Activated CD8-positive, alpha-beta T cell treated with anti-CD3 and anti-CD28 coated beads for 36 hours (primary cell): ENCODE measurements at places on chromosomes 4 and X.

DNA sequence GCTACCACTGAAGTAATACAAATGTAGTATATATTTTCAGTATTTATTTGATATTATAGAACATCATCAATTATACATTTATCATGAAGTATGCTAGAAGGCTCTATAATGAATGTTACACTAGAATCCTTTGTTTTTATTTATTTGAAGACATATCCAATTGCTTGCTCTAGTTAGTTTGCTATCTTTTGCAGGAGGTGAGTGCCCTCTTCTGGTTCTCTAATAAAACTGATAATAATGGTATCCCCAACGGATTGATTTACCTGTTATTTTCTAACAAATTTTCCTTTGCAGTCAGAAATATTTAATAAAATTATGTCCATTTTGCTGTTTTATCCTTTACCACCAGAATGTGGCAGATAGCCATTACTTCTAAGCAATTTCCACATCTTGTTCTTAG, 274.3 kb upstream of the TACR3 start:
- no peak overlapping the region for H3K27ac ChIP-seq
- H3K4me3 ChIP-seq = no peak overlapping the region
- no peaks in the 10 kb centered on the region for H3K27me3 ChIP-seq
- no peak for DNase-seq
- H3K4me1 ChIP-seq = no peaks in the 10 kb centered on the region

DNA sequence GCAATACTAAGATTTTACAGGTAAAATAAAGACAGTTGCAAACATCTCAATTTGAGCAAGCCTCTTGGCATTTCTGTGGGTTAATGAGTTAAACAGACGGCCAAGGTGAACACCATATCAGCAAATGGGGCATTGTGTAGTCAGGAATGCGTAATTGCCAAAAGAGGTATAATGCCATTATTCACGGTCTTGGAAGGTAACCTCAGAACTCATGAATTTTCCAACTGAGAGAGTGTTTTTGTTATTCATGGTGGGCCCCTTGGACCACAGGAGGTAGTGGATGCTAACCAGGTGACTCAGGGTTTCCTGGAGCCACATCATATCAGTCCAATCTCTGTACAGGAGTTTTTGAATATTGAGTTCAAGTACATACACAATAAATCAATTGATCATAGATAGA, 368.0 kb upstream of the TECRL start:
- no peak overlapping the region for H3K4me3 ChIP-seq
- DNase-seq = no peak
- H3K27ac ChIP-seq = no peak overlapping the region
- H3K4me1 ChIP-seq = no peaks in the 10 kb centered on the region
- H3K27me3 ChIP-seq = no peaks in the 10 kb centered on the region
- no peaks in the 10 kb centered on the region for H3K36me3 ChIP-seq

DNA sequence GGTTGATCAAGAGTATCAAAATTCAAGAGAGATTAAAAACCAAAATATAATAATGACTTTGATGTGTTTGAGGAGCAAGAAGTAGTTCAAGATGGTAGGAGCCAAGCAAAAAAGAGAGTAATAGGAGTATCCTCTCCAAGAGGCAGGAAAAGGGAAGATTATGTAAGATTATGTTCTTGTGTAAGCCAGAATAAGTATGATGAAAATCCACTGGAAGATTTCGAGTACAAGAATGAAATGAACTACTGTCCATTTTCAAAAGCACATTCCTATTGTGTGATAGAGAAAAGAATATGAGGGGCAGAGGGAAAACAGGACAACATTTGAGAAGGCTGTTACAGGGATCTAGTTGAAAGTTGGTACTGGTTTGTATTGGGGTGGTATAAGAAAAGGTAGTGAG, 659.6 kb upstream of the INTU start:
- H3K27me3 ChIP-seq = no peaks in the 10 kb centered on the region
- H3K4me1 ChIP-seq = no peaks in the 10 kb centered on the region
- no peak overlapping the region for H3K27ac ChIP-seq
- no peak overlapping the region for H3K4me3 ChIP-seq
- no peaks in the 10 kb centered on the region for H3K36me3 ChIP-seq

GRCh38 chr4:1813915-1814314, 20.8 kb downstream of the FGFR3 start:
- no peaks in the 10 kb centered on the region for H3K27me3 ChIP-seq
- H3K27ac ChIP-seq = no peak overlapping the region
- peaks cover 4% of the 10 kb centered on the region for H3K36me3 ChIP-seq
- H3K4me3 ChIP-seq = no peak overlapping the region
- no peaks in the 10 kb centered on the region for H3K4me1 ChIP-seq

DNA sequence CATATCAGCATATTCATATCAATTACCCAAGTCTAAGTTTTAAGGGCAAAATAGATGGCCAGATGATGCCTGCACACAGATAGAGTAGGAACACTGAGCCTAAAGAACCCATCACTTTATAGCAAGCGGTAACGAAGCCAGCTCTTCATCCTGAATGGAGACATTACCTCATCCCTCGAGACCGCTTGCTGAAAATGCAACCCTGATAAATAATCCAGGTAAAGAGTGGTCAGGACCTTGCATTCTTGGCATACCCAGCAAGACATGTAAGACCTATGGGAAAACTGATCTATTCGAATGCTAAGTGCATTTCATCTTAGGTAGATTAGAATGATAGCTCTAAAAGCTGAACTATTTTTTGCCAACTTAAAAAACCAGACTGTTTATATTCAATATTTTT, 25.3 kb downstream of the DCHS2 start:
- no peak for DNase-seq
- no peaks in the 10 kb centered on the region for H3K36me3 ChIP-seq
- H3K27me3 ChIP-seq = peaks cover 12% of the 10 kb centered on the region
- no peak overlapping the region for H3K4me3 ChIP-seq
- no peak overlapping the region for H3K27ac ChIP-seq
- H3K4me1 ChIP-seq = no peaks in the 10 kb centered on the region

DNA sequence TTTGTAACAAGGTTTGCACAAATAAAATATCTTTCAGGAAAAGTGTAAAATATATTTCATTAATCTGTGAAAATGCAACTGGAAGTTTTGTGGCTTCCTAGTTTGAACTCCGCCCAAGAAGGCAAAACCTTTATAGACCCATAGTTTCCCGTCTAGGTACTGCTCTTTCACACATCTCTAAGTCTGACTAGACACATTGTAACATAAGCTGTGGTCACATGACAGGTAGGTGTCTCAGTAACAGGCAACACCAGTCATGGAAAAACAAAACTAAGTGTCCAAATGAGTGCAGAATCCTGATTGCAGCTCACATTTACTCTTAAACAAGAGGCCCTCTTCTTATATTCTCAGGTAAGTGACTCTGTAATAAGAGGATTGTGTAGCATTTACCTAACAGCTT, 55.6 kb downstream of the SNCA start:
- H3K36me3 ChIP-seq = no peaks in the 10 kb centered on the region
- H3K27ac ChIP-seq = no peak overlapping the region
- no peak for DNase-seq
- no peak overlapping the region for H3K4me3 ChIP-seq
- H3K4me1 ChIP-seq = no peaks in the 10 kb centered on the region

GRCh38 chr4:103008875-103009729, 10.4 kb downstream of the SLC9B1 start:
- no peaks in the 10 kb centered on the region for H3K36me3 ChIP-seq
- no peaks in the 10 kb centered on the region for H3K27me3 ChIP-seq
- no peak overlapping the region for H3K27ac ChIP-seq
- H3K4me3 ChIP-seq = no peak overlapping the region

DNA sequence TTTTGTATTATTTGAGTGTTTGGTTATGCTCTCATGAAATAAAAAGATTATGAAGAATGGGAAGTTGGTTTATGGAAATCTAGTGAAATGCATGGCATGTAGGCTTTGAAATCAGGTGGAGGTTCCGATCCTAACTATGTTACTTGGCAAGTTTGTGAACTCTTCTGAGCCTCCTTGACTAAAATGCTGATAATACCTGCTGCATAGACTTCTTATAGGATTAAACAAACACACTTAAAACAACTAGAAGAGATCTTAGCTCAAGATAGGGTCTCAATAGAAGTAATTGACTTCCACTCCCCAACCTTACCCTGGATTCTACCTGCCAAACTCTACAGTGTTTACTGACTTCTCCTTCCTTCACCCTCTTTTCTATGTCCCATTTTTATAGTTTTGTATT, 22.2 kb upstream of the TLR2 start:
- H3K4me1 ChIP-seq = no peaks in the 10 kb centered on the region
- no peaks in the 10 kb centered on the region for H3K27me3 ChIP-seq

GRCh38 chr4:55993994-55994663, 45.4 kb downstream of the CEP135 start:
- H3K36me3 ChIP-seq = peaks cover 44% of the 10 kb centered on the region
- DNase-seq = peak; percentile 15

- no peak overlapping the region for H3K27ac ChIP-seq
- peaks cover 19% of the 10 kb centered on the region for H3K27me3 ChIP-seq
- DNase-seq = no peak
- H3K36me3 ChIP-seq = no peaks in the 10 kb centered on the region
Observed at GRCh38 chr4:1763550-1764080, 29.5 kb upstream of the FGFR3 start.

GRCh38 chr4:174418640-174419212, 103.6 kb downstream of the HPGD start:
- peaks cover 24% of the 10 kb centered on the region for H3K4me1 ChIP-seq
- no peak overlapping the region for H3K27ac ChIP-seq
- DNase-seq = no peak
- no peak overlapping the region for H3K4me3 ChIP-seq

- no peaks in the 10 kb centered on the region for H3K36me3 ChIP-seq
- peaks cover 7% of the 10 kb centered on the region for H3K4me1 ChIP-seq
- no peak for DNase-seq
- no peaks in the 10 kb centered on the region for H3K27me3 ChIP-seq
- peak overlapping the region; percentile 42 for H3K27ac ChIP-seq
Observed at GRCh38 chrX:53280331-53281320, 758 bp downstream of the IQSEC2 start.

- H3K4me1 ChIP-seq = no peaks in the 10 kb centered on the region
- no peak for DNase-seq
- no peaks in the 10 kb centered on the region for H3K36me3 ChIP-seq
- no peak overlapping the region for H3K4me3 ChIP-seq
- H3K27ac ChIP-seq = no peak overlapping the region
- peaks cover 10% of the 10 kb centered on the region for H3K27me3 ChIP-seq
Observed at GRCh38 chr4:183240581-183241321, 79.3 kb downstream of the CLDN22 start.

GRCh38 chr4:169207436-169208089, 63.2 kb downstream of the SH3RF1 start:
- H3K4me3 ChIP-seq = no peak overlapping the region
- no peak for DNase-seq

DNA sequence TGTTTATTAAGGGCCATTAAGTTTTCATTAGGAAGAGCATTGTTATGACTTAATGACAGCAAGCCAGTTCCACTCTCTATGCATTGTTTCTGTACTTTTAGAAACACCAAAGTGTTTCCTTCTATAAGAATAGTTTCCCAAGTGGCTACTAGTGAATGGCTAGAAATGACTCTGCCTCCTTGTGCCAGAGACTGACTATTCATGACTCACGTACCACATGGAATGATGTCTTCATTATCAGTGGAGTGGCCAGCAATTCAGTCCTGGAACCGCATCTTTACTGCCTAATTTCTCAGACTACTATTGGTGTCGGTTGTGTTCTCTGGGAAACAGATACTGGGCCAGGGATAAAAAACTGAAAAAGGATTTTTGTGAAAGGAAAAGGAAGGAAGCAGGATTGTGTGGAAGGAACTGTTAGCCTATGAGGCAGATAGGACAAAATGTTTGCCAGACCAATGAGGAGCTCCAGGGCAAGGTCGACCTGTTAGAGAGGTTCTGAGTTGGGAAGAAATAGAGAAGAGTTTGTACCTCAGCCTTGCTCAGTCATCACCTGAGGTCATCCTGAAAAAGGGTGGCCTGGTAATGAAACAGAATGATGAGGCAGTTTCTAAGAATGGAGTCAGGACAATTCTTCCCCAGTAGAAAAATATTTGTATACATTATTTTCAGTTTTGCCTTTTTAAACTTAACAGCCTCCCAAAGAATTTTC, 218.6 kb downstream of the SPCS3 start:
- no peaks in the 10 kb centered on the region for H3K36me3 ChIP-seq
- no peak for DNase-seq
- no peaks in the 10 kb centered on the region for H3K4me1 ChIP-seq

GRCh38 chr4:32778938-32779337, 2058.8 kb downstream of the PCDH7 start:
- no peaks in the 10 kb centered on the region for H3K36me3 ChIP-seq
- DNase-seq = no peak
- no peak overlapping the region for H3K27ac ChIP-seq
- H3K4me1 ChIP-seq = no peaks in the 10 kb centered on the region
- H3K4me3 ChIP-seq = no peak overlapping the region

- no peak overlapping the region for H3K27ac ChIP-seq
- no peaks in the 10 kb centered on the region for H3K4me1 ChIP-seq
- no peaks in the 10 kb centered on the region for H3K36me3 ChIP-seq
Observed at GRCh38 chrX:52380993-52381392, 12.2 kb downstream of the XAGE2 start.

GRCh38 chr4:55512922-55513571, 33.7 kb downstream of the CLOCK start:
- no peaks in the 10 kb centered on the region for H3K27me3 ChIP-seq
- no peak overlapping the region for H3K27ac ChIP-seq
- DNase-seq = no peak

GRCh38 chrX:72101597-72102037, 30.1 kb downstream of the RTL5 start:
- H3K36me3 ChIP-seq = no peaks in the 10 kb centered on the region
- H3K27me3 ChIP-seq = peaks cover 33% of the 10 kb centered on the region
- peaks cover 48% of the 10 kb centered on the region for H3K4me1 ChIP-seq
- no peak overlapping the region for H3K4me3 ChIP-seq

DNA sequence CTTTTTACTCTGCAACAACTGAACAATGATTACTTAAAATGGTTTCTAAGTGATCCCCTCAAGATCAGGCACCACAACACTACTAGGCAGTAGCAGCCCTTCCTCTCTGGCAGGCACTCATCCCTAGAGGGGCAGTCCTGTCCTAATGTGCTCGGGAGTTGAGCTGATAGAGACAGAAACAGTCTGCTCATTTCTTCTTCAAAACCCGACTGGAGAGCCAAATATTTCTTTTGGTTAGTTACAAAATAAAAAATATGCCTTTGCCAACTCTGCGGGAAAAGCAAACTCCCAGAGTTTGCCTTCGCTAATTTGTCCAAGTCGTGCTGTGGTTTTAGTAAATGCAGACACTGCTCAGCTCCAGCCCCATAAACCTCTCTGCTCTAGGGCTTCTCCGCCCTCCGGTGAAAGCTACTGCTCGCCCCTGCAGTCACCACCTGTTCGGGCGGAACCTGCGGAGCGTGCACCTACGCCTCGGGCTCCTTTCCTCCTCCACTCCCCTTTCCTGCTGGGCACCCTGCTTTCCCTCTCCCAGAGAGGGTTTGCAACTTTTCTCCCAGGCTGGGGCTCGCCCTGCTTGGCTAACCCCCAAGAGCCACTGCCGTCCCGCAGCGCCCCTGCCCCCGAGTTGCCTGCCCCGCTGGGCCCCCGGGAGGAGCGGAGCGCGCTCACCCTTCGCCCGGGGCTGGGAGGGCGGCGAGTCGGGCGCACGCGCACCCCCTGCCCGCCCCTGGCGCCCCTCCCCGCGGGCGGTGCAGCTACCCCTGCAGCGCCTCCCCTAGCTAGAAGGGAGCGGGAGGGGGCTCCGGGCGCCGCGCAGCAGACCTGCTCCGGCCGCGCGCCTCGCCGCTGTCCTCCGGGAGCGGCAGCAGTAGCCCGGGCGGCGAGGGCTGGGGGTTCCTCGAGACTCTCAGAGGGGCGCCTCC, at the start of gene NPNT:
Gene NPNT, plus strand, starts transcription at position 812 of the 923 bp plus-strand sequence. CDS start 182 bp downstream, outside the sequence.
- no peak for DNase-seq
- no peak within 1 kb of the TSS for H3K27ac ChIP-seq
- peaks cover 2% of the 10 kb centered on the region for H3K4me1 ChIP-seq
- no peaks in the 10 kb centered on the region for H3K36me3 ChIP-seq
- peak within 1 kb of the TSS; percentile 31 for H3K4me3 ChIP-seq
- H3K27me3 ChIP-seq = peaks cover 56% of the 10 kb centered on the region
